ENCODE measurements at places on chromosomes 3 and 15. TPM values are rescaled to one million over a fixed set of nuclear protein-coding genes. Genes with fewer than 3 reads are reported as not detected.

GRCh38 chr15:31280046-31280830, 46.4 kb upstream of the KLF13 start:
- peak; percentile 68 for DNase-seq

DNA sequence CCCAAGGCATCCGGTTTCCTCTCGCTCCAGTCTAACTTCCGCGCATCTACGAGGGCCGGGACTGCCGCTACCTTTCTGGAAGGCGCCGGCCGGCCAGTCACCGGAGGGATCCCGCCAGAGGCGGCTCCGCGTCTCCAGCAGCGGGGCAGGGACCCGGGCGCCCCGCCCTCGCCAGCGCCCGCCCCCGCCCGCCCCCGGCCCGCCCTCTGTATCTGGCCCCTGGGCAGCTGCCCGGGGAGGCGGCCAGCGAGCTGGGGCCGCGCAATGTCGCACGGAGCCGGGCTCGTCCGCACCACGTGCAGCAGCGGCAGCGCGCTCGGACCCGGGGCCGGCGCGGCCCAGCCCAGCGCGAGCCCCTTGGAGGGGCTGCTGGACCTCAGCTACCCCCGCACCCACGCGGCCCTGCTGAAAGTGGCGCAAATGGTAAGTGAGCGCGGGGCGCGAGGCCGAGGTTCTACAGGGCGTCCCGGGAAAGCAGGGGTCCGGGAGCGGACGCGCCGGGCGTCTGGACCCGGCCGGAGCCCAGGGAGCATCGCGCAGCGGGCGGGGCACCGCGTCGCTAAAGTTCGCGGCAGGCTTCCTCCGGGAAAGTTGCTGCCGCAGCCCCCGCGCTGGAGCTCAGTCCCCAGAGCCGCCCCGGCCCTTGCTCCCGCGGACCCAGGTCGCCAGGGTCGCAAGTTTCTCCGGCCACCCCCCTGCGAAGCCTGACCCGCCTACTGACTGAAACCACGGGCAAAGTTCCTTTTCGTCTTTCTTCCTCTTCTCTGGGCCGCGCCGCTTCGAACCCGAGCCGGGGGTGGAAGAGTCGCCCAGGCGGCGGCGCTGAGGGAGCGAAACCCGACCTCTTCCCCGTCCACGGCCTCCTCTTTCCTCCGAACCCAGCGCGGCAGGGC, at the start of gene CMTM7:
Gene CMTM7, plus strand, starts transcription at position 211 of the 893 bp plus-strand sequence. Its CDS starts 54 bp downstream, at position 265.
- peak; percentile 77 for DNase-seq

- no peak for DNase-seq
These were observed 63.8 kb upstream of the ACP3 start for GRCh38 chr3:132253262-132253878.

DNA sequence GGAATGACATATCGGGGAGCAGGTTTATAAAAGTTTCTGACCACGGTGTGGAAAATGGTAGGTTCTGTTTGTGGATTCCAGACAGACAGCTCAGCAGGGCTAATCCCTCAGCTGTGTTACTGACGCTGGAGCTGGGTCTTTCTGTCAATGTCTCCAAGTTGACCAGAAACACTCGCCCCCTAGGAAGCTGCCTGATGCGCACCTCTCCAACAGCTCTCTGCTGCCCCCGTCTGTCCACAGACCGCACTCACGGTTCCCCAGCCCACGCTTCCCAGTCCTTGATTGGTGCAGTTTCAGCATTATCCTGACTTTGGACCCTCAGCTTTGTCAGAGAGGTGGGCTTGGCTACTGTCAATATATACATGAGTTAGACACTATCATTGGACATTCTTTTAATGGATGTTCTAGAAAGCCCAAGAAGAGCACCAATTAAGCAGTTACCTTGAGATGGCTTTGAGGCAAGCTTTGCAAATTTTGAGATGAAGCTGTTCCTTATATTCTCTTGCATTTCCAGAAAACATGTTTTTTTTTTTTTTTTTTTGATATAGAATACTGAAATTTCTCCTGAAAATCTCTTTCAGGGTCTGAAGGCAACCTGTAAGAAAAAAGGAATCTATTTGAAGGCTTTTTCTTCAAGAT, 98.9 kb upstream of the TBC1D5 start:
- peak; percentile 80 for DNase-seq

DNA sequence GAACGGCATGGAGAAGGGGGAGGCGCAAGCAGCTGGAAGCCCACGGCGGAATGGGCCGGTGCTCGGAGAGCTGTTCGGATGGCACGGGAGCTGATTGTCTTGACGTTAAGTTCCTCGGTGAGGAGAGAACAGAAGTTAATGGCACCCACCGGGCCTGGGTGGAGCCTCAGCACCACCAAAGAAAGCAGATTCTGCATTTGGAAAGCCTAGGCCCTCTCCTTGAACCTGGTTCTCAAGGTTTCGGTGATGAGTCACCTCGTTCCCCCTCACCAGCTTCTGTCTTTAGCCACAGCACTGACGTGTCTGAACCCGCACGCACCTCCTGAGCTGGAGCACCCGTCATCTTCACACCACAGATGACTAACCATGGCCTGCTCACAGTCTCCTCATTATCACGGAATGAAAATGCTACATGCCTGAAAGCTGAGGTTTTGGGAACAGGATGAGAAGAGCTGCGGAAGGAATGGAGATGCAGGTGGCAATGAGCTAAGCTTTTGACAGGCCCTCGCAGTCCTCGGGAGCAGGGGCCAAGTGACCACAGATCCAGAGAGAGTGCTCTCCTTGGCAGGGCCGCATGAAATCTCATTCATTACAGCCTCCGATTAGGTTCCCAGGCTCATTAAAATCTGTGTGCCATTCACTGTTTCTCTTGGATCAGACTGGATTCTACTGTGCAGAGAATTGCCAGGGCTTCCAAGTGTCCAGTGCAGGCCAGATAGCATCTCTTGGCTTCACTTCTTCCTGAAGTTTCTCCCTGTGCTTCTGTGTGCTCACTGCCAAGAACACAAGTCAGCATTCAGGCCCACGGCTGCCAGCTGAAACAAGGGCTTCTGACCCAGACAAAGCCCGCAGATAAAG, 96.3 kb upstream of the DLG1 start:
- no peak for DNase-seq

GRCh38 chr3:129054605-129055104, 5.9 kb upstream of the GP9 start:
- no peak for DNase-seq

DNA sequence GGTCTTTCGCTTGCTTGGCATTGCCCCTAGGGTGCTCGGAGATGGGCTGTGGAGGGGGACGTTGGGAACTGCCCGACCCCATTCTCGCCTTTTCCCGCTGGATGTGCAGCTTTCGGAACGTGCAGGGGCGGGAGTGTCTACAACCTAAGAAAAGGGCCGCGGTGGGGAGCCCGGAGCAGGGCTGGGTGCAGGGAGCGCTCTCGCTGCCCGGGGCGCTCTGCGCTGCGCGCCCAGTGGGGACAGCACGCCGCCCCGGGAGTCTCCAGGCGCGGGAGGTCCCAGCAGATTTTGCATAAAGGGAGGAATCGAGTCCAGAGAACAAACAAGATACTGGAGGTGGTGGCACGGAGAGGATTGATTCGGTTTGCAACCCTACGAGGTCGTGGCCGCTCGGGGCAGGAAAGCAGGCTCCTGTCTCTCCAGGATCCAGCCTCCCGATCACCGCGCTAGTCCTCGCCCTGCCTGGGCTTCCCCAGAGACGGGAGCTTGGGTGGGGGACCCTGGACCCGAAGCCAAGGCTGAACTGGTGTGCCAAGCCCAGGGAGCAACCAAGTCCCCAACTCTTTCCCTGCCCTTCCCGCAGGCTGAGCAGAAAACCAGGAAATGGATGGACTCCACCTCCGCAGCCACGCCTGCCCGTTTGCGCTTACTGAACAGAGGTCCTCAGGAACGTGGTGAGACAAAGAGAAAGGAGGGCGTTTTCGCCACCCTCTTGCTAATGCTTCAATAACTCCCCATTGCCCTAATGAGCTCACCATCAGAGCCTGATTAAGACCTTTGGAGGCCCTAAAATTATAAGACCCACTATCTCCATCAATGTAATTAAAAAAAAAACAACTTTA, 59.7 kb downstream of the NOX5 start:
- DNase-seq: no peak

Gene SNRPN
- total RNA-seq: 106 TPM

DNA sequence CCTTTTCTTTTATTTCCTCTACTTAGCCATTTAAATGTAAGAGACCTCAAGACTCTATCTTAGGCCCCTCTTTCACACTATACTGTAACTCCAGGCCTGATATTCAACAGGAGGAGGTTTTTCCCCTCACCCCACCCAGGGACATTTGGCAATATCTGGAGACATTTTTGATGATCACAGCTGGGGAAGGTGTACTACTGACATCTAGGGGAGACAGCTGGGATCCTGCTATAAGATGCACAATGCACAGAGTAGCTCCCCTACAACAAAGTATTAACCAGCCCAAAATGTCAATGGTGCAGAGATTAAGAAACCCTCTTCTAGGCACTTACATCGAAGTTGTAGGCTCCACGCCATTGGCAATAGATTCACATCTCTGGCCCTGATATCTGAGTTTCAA, 517.5 kb upstream of the UBE2E2 start:
- DNase-seq: no peak

Gene PLA2G4D
- total RNA-seq: not detected

- DNase-seq: no peak
These were observed 234.9 kb upstream of the TPM1 start for GRCh38 chr15:62807539-62808130.

DNA sequence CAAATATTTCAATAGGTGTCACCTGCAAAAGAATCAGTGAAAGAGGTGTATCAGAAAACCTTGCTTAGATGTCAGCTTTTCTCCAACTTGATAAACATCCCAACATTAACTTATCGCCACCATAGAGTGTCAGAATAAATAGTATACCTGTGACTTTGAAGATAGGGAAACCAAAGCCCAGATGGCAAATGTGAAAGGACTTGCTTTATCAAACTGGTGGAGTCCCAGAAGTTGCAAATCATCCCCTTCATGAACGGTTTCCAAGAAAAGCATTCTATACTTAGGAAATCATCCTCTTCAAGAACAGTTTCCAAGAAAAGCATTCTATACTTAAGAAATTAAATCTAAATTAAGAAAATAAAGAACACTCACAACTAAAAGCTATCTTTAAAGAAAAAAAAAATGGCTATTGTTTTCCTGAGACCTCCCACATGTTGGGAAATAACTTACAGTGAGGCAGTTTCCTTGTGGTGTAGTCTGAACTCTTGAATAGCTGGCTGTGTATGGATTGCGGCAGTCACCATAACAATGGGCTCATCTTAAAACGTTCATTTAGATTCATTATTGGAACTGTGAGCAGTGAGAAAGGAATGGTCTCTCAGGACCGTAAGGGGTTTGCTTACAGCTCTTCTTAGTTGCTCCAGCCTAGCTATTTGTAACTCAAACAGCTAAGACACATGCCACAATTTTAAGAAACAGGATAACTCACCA, 56.5 kb downstream of the GHSR start:
- no peak for DNase-seq

Gene THAP10
- total RNA-seq: 5.3 TPM

GRCh38 chr3:49901366-49902339, 2.0 kb downstream of the MST1R start:
- DNase-seq: no peak

Gene GOLGA6A
- total RNA-seq: not detected

GRCh38 chr3:17844236-17844635, 101.8 kb upstream of the TBC1D5 start:
- DNase-seq: no peak
